ENCODE measurements at places on chromosomes 4 and X.

GRCh38 chr4:3638080-3638795, 106.0 kb upstream of the LRPAP1 start:
- no peak for DNase-seq

DNA sequence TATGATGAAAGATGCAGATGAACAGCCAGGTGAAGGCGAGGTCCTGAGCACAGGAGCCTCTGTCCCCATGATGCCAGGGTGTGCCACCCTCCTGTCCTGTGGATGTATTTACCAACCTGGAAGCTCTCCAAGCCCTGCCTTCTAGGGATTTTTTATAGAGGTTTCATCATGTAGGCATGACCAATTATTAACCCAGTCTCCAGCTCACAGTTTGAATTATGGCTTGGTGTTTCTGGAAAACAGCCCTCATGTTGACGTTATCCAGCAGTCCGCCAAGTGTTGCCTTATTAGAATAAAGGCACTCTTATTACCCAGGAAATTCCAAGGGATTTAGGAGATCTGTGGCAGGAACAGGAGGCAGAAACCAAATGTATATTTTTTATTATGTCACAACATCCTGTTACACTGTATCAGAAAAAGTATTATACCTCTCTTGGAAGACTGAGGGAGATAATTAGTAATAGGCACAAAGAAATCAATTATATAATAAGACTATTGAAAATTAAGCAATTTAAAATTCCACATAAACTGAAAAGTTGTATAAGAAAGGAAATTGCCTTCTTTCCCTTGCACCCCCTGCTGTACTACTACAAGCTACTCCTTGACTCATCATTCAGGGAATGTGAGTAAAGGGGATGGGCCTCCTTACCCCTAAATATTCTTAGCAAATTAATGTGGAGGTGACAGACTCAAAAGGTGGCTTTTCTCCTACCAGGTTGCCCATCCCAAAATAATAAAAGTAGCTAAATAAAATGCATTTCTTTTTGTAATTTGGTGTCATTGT, 129.6 kb downstream of the ZNF330 start:
- no peak for DNase-seq

GRCh38 chr4:118842055-118842454, 6.1 kb upstream of the SEC24D start:
- no peak for DNase-seq

DNA sequence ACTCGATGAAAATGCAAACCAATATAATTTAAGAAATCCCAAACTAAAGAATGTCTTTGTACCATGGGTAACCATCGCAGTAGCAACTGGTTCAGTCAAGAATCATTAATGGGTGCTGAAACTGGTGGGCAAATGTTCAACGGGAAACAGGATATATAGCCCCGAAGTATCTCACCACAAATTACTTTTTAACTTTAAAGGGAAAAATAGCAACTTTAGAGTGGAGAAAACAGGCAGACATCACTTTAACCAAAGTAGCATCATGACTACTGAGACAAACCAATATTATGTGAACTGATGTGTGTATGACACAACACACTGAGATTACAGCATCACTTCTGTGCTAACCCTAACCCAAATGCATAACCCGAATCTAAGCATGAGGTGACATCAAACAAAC, 33.8 kb upstream of the SLAIN2 start:
- DNase-seq: no peak

GRCh38 chrX:10296576-10296975, 139.8 kb downstream of the CLCN4 start:
- DNase-seq: no peak

All from T1000 (cell line).